LoVo (cell line): ENCODE measurements at places on chromosomes 5 and 9.

DNA sequence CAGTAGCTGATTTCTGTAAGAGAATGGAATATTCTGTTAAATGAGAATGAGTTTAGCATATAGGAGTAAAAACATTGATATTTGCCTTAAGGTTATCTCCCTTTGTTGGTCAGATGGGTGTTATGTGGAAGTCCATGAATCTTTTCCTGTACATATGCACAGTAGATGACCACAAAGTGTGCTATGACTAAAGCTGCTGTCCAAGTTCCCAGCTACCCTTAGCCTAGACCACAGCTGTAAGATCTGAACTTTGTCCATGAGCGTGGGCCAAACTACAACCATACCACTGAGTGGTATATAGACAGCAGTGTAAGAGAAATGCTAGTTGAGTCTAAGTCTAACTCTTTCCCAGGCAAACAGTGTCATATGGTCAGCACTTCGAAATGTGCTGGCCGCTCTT, 48.8 kb downstream of the CD180 start:
- no peak for DNase-seq

GRCh38 chr5:91850031-91850430, 466.9 kb upstream of the ARRDC3 start:
- no peak for DNase-seq

GRCh38 chr9:71721855-71722254, 46.5 kb downstream of the CEMIP2 start:
- DNase-seq: no peak

GRCh38 chr5:35183556-35183955, 46.7 kb downstream of the PRLR start:
- no peak for DNase-seq

- no peak for DNase-seq
These were observed 101.0 kb upstream of the DMAC1 start for GRCh38 chr9:7900541-7900940.

- no peak for DNase-seq
These were observed 31.2 kb downstream of the FGF18 start for GRCh38 chr5:171450423-171451331.

DNA sequence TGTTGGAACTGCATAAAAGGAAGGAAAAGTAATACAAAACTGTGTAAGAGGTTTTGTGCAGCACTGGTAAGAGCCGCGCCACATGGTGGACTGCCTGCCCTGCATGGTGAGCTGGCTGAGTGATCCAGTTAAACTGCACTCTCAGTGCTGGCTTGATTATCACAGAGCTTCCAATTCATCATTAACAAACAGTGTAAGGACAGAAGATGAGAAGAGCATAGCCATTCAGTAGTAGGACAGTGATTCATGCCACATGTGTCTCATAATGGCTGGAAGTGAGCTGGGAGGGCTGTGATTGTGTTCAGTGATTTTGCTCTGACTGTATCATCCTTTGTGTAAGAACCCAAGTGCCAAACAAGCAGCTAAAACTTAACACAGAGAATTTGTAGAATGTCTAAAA, 14.1 kb downstream of the ASPN start:
- no peak for DNase-seq

- no peak for DNase-seq
These were observed 56.2 kb upstream of the TNPO1 start for GRCh38 chr5:72760259-72760658.

DNA sequence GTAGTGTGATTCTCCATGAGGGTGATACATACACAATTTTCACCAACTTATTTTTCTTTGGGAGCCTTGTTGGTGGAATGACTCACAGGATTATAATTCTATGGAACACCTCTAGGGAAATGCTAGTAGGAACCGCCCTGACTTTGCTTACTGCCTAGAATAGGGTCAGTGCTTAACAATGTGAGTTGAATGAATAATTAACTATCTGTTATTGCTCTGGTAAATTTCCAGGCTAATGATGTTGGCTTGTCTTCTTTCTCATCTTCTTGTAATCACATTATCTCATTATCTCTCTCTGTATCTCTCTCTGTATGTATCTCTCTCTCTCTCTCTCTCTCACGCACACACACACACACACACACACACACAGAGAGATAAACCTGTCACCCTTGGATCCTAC, 291.1 kb downstream of the TRIM32 start:
- DNase-seq: peak; percentile 30

- DNase-seq: no peak
These were observed 218.3 kb downstream of the PBX3 start for GRCh38 chr9:125965477-125965876.

DNA sequence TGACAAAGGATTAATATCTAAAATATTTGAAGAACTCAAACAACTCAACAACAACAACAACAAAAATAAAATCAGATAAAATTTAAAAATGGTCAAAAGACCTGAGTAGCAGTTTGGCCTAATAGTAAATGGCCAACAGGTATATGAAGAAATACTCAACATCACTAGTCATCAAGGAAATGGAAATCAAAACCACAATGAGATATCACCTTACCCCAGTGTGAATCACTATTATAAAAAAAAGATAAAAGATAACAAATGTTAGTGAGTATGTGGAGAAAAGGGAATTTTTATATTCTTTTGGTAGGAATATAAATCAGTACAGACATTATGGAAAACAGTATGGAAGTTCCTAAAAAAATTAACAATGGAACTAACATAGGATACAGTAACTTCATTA, 247.9 kb upstream of the TRPC7 start:
- peak; percentile 67 for DNase-seq

- no peak for DNase-seq
These were observed 62.6 kb upstream of the DMAC1 start for GRCh38 chr9:7862170-7862569.

DNA sequence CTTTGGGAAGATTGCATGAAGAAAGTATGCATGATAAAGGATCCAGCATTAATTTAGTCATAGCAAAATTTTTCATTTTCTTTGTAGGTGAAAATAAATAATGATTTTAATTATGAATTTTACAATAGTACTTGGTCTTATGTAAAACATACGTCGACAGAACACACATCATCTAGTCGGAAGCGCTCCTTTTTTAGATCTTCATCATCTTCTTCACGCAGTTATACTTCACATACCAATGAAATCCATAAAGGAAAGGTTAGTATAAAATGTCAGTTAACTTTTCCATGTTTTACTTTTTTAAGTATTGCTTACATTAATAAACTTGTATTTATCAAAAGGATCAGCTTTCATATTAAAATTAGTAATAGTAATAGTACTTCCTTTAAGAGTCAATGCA, 35.8 kb downstream of the C7 start:
- peak; percentile 24 for DNase-seq

GRCh38 chr9:22529426-22530199, 83.0 kb downstream of the DMRTA1 start:
- no peak for DNase-seq

GRCh38 chr5:62475072-62475471, 62.5 kb downstream of the IPO11 start:
- DNase-seq: no peak

- DNase-seq: peak; percentile 42
These were observed 138.4 kb upstream of the ZNF618 start for GRCh38 chr9:113737517-113738271.

DNA sequence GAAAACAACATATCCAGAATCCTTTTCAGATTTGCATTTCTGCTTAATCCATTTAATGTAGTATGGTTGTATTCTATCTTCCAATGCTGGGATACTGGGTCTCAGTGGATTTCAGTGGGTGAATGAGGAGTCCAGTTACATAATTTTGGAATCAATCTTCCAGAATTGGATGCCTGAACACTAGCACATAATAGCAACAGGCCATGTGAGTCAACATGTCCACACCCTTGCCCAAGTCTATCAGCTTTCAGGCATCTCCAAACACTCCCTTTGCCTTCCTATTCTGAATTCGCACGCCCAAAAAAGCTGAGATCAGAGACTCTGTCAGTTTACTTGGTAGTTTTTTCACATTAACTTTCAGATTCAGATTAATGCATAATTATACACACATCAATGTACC, 202.6 kb downstream of the TSSK1B start:
- DNase-seq: no peak

DNA sequence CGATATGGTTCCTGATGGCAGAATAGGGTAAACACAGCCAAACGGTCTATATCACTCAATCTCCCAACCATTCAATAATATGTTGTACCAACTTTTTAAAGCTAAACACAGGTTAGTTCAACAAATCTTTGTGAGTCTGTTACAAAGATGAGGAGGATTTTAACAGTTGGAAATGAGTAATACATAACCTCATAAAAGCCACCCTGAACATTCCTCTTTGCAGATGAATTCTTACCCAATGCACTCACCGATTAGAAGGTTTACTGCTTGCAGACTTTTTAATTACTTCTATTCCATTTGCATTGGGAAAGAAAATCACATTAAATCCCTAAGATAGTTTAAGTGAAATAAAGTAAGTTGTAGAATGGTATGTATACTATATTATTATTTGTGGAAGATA, 23.3 kb upstream of the TRMT10B start:
- no peak for DNase-seq

GRCh38 chr5:97088774-97089148, 53.6 kb downstream of the LIX1 start:
- no peak for DNase-seq

DNA sequence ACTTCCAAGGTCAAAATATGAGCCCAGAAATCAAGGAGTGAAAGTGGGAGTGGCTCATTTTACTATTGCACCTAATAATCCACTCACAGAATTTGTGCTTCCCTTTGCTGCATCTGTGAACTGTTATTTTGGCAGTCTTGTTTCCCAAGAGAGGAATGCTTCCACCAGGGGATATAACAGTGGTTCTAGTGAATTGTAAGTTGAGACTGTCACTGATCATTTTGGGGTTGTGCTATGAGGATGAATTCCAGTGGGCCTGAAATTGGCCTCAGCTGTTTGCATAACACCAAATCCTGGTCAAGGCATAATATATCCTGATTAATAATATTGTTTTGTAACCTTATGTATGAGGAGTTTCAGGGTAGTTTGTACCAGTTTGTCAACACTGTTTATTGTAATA, 14.4 kb downstream of the FAM200C start:
- no peak for DNase-seq

- no peak for DNase-seq
These were observed 9.8 kb upstream of the RPL26L1 start for GRCh38 chr5:172949426-172949825.

- DNase-seq: no peak
These were observed 17.9 kb upstream of the TRIO start for GRCh38 chr5:14125262-14125661.

- DNase-seq: no peak
These were observed 68.2 kb upstream of the CHD1 start for GRCh38 chr5:98997000-98997399.

- peak; percentile 56 for DNase-seq
These were observed 27.6 kb downstream of the TLX3 start for GRCh38 chr5:171336521-171337209.
